Thyroid gland (tissue), 4 donors: ENCODE measurements at places on chromosomes 7 and 10.

DNA sequence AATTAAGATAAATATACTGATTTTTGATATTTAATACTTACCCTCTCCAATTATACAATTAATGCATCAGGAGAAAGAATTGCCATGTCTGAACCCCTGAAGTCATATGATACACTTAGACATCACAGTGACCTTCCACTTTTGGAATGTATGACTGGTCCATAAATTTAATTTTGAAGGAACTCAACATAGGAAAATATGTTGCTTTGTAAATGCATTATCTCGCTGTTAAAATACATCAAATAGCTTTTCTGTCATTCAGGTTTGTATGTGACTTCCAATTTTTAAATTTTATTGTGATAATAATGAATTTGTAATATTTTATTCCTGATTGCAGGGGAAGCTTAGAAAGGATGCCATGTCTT, 631.9 kb upstream of the ANKRD30A start:
- DNase-seq = no peak

DNA sequence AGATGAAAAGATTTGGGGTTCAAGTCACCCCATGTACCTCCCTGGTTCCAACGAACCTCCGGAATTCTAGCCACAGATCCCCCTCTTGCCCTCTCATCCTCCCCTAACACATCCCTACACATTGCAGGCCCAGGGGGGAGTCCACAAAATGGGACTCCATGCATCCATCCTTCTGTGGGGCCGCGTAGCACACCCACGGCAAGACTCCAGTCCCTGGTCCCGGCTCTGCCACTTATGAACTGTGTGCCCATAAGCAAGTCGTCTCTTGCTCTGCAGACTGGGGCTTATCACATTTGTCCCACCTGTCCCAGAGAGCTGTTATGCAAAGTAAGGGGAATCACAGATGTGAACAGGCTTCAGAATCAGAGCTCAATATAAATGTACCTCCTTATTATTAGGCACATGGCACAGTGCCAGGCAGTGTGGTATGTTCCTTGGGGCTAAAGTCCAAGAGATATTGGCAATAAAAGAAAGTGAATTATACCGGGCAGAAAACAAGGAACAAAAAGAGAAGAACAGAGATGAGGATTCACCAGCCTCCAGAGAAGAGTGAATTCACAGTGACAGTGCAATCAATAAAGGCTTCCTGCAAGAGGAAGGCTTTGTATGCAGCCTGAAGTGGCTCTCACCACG, 73.9 kb downstream of the KCNMA1 start:
- no peak for DNase-seq

GRCh38 chr10:105769248-105770184, 1128.4 kb downstream of the SORCS3 start:
- DNase-seq = peak; percentile 24

DNA sequence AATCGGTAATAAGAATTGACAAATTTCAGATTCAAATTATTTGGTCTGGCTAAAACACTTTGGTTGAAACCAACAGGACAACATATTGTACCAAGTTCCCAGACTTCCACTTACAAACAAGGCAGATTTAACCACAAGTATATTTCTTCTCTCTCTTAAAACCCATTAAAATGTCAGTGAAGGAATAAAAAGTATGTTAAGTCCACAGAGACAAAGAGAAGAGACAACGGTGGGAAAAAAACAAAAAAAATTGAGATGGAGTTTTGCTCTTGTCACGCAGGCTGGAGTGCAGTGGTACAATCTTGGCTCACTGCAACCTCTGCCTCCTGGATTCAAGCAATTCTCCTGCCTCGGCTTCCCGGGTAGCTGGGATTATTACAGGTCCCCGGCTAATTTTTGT, 16.3 kb downstream of the TM9SF3 start:
- no peak for DNase-seq

DNA sequence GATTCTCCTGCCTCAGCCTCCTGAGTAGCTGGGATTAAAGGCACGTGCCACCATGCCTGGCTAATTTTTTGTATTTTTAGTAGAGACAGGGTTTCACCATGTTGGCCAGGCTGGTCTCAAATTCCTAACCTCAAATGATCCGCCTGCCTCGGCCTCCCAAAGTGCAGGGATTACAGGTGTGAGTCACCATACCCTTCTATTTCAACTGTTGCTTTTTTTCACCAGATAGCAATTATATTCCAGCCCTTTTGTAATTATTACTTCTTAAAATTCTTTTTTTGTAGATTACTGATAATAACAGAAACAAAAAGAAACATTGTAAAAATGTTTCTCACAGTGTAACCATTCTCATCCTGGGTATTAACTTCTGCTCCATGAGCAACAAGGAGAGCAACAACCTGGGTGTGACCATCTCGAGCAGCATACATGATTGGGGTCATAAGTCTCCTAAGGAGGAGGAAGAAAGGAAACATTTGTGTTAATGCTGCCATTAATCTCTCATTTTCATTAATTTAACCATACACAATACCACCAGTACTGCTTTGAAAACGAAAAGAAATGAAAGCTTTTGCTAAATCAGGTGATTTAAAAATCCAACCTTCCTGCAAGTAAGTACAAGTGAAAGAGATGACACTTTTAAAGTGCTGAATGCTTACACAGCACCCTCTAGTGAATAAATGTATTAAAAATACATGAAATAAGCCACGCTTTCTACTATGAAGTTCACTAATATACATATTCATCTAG, 41.8 kb downstream of the ASZ1 start:
- DNase-seq = no peak

- peak; percentile 38 for DNase-seq
Measured at GRCh38 chr7:127393368-127394058, 1.0 kb upstream of the ZNF800 start.

GRCh38 chr7:39238234-39238869, 260.6 kb downstream of the POU6F2 start:
- no peak for DNase-seq

- DNase-seq = no peak
Measured at GRCh38 chr10:28738200-28738599, 60.9 kb downstream of the BAMBI start.

GRCh38 chr10:52128056-52128683, 185.9 kb upstream of the DKK1 start:
- no peak for DNase-seq
